Lower leg skin (tissue), 4 donors: ENCODE measurements at places on chromosomes 11 and 22.

DNA sequence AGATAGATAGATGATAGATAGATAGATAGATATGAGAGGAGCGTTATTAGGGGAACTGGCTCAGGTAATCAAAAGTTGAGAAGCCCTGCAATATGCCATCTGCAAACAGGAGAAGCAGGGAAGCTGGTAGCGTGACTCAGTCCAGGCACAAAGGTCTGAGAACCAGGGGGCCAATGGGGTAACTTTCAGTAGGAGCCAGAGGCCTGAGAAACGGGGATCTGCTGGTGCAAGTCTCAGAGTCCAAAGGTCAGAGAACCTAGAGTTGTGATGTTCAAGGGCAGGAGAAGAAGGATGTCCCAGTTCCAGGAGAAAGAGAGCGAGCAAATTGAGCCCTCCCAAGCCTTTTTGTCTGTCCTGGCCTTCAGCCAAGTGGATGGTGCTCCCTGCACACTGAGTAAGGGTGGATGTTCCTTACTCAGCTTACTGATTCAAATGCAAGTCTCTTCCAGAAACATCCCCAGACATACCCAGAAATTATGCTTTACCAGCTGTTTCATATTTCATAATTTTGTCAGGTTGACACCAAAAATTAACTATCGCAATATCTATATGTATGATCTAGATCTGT is 87.8 kb upstream of the SLC22A12 start:
- DNase-seq: no peak

GRCh38 chr22:40348025-40348658 is 1.8 kb downstream of the ADSL start:
- peak; percentile 49 for DNase-seq

GRCh38 chr22:17133137-17133536 is 12.0 kb upstream of the TMEM121B start:
- no peak for DNase-seq

- DNase-seq: no peak
These were observed 2.0 kb upstream of the UBXN1 start for GRCh38 chr11:62680825-62681240.
